ENCODE measurements at places on chromosomes 11 and 22. TPM values are rescaled to one million over a fixed set of nuclear protein-coding genes. Genes with fewer than 3 reads are reported as not detected.

DNA sequence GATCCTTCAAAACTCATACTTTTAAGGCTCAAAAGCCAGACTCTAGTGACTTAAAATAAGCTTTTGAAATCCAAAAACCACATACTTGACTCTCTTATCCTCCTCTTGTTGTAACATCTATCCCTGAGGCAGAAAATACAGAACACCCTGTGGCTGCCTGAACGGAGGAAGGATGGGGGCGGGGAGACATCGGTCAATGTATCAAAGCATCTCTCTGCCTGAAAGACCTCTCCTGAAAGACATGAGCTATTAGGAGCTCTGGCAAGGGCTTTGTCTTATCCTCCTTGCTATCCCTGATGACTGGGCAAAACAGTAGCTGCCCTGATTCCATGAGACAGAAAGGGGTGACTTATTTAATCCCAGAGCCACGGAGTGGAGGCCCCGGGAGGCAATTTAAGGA lies 122.4 kb downstream of the MN1 start:
- DNase-seq, result no peak

- DNase-seq, result no peak
These were observed 78.3 kb downstream of the BBOX1 start for GRCh38 chr11:27118949-27119348.

- no peak for DNase-seq
These were observed 32.2 kb downstream of the C2CD3 start for GRCh38 chr11:74138572-74138971.

DNA sequence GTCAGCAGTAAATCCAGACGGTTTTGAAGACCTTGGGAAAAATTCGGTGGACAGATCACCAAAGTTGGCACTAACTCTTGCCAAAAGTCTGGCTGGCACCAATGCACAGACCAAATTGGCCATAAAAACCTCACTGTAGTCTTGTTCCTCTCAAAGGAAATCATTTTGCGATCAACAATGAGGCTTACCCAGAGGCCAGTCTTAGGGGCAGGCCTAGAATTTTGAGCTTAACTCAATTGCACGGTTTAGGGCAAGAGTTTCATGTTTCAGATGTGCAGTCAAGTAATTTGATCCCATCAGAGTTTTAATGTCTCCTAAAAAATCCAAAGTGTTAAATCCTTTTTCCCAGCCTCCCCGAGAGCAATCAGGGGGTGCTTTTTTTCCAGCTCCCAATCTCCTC lies 19.0 kb downstream of the MPPED2 start:
- no peak for DNase-seq

THAP12 gene
- 20.1 TPM for polyA plus RNA-seq

DNA sequence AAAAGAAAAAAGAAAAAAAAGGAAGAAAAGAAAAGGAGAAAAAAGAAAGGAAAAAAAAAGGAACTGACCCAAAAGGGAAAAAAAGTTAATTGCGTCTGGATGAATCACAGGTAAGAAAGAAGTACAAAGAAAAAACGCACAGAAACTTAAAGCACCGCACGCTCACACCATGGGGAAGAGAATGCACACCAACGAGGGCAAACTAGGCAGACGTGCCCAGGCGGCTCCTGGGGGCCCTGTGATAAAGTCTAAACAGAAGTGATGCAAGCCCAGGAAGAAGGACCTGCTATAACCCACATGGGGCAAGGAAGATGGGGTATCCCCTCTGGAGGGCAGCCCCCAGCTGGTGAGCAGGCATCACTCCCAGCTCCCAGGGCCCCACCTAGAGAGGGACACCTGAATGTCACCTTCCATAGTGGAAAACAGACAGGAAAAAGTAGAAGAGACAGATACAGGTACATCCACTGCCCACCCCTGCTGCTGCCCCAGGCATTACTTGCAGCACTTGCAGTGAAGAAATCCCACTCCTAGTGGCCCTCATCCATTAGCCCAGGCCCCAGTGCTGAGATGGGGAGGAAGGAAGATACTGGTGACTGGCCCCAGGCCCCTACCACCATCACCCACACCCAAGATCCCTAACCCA lies 28.9 kb downstream of the NAP1L4 start:
- DNase-seq, result no peak

LMO2 gene
- 24.3 TPM for polyA plus RNA-seq

APOL5 gene
- polyA plus RNA-seq, result 0.07 TPM

- no peak for DNase-seq
These were observed 308.0 kb downstream of the OPCML start for GRCh38 chr11:133224271-133224670.

All from pancreas (tissue), 10 donors.